Jurkat, Clone E6-1 (cell line): ENCODE measurements at places on chromosomes 1 and 21.

DNA sequence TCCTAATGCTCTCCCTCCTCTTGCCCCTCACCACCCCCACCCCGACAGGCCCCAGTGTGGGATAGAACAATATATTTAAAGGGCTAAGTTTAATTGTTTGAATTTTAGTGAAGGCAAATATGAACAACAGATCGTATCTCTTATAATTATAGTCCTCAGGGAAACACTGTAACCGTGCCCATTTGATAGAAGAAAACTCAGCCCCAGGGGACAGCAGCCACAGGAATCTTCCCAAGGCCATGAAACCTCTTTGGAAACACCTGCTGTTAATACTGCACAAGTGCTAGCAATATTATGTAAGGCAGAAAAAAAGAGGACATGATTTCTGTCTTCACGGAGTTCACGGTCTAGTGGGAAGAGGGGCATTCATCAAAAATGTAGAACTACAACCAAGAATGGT is 142.2 kb downstream of the URB2 start:
- DNase-seq: no peak

- DNase-seq: no peak
These were observed 19.3 kb downstream of the ELF3 start for GRCh38 chr1:202029727-202030126.

DNA sequence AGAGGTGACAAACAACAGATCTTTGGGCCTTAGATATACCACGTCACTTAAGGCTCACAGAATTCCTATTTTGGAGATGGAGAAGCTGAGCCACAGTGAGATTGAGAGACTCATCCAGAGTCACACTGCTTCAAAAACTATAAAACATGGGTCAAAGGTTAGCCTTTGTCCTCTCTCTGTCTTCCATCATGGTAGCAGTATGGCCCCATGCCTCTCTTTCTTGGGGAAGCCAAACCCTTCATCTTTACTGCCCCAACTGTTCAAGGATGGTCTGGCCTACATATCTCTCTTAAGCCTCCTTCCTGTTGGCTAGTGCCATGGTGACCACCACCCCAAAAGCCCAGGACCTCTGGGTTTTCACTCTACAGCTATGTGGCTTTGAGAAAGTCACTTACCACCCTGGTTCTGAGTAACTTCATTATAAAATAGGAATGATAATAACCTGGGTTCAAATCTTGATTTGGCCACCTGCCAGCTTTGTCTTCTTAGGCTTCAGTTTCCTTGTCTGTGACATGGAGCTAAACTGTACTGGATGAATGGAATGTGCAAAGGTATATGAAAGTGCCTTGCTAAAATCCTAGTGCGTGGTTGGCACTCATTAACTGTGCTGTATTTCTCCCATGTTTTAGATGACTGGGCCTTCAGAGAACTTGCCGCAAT is 85.9 kb upstream of the JUN start:
- DNase-seq: no peak

GRCh38 chr1:233364695-233365539 is 37.4 kb downstream of the MAP3K21 start:
- no peak for DNase-seq

- no peak for DNase-seq
These were observed 2.1 kb upstream of the CD53 start for GRCh38 chr1:110870721-110871388.
